ENCODE measurements at places on chromosomes 2 and 18.
A peak's percentile ranks its signal among the peaks of the same experiment; 100 is the strongest.

DNA sequence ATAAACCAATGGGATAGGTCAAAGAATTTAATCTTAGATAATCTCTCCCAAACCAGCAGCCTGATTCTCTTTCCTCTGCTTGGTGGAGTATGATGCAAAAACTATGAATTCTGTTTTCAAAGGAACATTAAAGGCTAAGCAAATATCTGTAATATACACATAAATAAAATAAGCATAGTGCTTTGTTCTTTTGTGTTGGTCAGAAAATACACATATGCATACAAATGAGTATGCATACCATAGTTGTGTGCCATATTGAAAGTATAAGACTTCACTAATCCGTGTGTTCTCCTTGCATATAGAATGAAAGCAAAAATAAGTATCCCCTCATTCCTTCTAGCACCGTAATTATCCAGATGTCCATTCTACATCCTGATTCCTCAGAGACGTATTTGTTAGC, 1949.7 kb upstream of the CELF4 start:
- DNase-seq = no peak
- no peak overlapping the region for H3K4me3 ChIP-seq
- no peak overlapping the region for H3K27ac ChIP-seq
- no peaks in the 10 kb centered on the region for H3K27me3 ChIP-seq

DNA sequence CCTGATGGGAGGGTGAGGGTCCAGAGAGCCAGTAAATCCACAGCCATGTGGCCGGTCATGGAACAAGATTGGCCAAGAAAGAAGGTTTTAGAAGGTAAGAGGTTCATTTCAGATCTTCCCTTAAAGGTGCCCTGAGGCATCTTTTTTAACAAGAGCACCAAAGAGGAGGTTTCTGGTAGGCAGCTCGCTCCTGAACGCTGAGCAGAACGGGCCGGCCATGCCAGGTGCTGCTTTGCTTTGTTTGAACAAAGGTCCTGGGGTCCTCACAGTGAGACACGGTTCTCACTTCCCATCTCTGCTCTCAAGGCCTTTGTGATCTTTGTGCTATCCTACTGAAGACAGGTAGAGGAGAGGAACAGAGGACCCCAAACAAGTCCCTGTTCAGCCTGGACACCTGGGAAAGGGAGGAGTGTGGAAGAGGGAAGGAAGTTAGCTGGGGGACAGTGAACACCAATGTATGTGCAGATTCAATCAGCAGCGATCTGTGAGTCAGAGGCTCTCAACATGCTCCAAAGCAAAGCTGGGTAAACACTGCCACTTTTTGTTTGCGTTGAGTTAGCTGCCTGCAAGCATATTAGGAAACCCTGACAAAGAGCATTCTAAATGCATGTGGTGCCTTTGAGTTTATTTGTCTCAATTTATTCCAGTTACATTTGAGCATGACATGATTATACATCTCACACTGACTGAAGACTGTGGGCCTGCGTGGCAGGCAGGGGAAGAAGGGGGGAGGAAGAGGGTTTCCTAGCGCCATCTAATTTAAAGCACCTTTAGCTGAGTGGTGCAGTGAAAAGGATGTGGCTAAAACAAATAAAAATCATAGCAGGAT, 102.4 kb downstream of the ASB1 start:
- no peak overlapping the region for H3K27ac ChIP-seq
- H3K36me3 ChIP-seq = no peaks in the 10 kb centered on the region
- H3K4me3 ChIP-seq = no peak overlapping the region
- no peaks in the 10 kb centered on the region for H3K4me1 ChIP-seq
- DNase-seq = no peak
- no peaks in the 10 kb centered on the region for H3K27me3 ChIP-seq

DNA sequence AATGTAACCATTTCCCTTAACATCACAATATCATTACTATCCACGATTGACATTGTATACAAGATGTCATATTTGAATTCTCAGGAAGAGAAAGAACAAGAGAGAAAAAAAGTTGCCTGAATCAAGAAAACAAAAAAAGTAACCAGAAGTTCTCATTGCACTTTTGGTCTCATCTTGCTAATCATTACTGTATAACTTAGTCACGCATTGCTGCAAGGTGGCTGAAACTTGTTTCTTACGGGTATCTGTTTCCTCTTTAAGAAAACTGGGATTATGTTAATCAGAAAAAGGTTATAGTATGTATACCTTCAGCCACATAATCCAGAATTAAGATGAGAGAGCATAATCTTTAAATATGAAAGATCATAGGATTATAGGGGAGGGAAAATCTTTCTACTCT, 639.7 kb upstream of the SYT4 start:
- H3K4me1 ChIP-seq = no peaks in the 10 kb centered on the region
- H3K27ac ChIP-seq = no peak overlapping the region
- no peak for DNase-seq
- H3K36me3 ChIP-seq = no peaks in the 10 kb centered on the region
- H3K27me3 ChIP-seq = no peaks in the 10 kb centered on the region
- no peak overlapping the region for H3K4me3 ChIP-seq

- H3K36me3 ChIP-seq = peaks cover 10% of the 10 kb centered on the region
- H3K4me1 ChIP-seq = no peaks in the 10 kb centered on the region
- H3K4me3 ChIP-seq = no peak overlapping the region
- no peak overlapping the region for H3K27ac ChIP-seq
- no peak for DNase-seq
Measured at GRCh38 chr2:158663796-158664195, 131.3 kb upstream of the DAPL1 start.

DNA sequence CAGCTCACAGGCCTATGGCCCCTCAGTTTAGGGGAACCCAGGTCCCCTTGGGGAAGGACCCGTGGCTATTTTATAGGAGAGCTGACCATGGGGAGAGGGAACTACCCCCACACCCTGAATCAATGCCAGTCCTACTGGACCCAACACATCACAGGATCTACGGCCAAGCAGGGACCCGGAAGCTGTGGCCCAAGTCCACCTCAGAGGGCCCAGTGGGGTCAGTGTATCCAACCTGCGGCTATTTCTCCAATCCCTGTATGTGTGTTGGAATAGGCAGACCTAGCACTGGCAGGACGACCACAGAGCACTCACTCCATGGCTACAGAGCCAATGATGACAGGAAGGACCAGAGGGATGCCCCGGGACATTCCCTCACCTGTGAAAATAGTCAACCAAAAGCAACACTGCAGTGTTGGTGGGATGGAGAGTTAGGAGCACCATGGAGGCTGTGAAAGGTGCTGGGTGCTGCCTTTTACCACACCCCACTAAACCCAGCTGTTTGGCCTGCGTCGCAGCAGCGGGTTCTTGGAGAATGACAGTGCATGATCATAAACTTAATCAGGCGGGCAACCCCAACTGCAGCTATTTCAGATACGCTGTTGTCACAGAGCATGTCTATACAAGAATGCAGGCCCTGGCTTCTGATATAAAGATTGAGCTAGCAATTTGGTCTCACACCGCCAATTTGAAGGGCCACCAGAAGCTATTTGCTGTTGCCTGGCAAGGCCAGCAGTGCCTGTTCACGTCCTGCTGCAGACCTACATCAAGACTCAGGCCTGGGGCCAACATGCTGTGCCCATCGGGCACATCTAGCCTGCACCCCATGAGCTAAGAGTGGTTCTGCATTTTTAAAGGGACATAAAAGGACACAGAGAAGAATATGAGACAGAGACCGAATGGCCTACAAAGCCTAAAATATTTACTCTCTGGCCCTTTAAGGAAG, 110.4 kb downstream of the EIPR1 start:
- 0 out of 2 replicates have a peak overlapping the region, but pooled peaks have one; percentile 1 for H3K27ac ChIP-seq
- H3K4me3 ChIP-seq = no peak overlapping the region
- no peak for DNase-seq
- H3K27me3 ChIP-seq = peaks cover 7% of the 10 kb centered on the region

DNA sequence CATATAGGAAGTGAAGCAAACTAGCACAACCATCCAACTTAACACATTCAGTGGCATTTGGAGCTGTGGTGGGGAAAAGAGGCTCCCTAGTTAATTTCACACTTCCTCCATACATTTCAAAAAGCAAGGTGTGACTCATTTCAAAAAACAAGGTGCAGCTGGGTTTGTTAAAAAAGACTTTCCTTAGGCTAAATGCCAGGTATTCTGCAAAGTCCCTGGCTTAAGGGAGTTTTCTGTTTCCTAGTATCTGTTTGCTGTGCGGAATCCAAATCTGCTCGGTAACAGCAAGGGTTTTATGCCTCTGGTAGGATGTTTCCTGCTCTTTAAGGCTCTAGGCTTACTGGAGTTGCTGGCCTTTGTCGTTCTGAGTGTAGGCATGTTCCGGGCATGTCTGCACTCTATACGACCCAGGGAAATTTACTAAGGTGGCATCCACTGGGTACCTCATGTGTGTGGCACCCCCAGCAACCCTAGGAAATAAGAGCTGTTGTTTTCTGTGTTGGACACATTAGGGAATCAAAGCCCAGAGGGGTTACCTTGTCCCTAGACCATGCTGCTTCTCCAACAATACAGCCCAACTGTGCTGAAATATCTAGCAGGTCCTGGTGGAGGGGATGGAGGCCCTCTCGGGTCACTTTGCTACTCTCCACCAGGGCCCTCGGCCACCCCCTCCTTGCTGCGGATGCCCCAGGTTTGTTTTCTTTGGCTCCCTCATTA, 634 bp upstream of the MSGN1 start:
- H3K36me3 ChIP-seq = no peaks in the 10 kb centered on the region
- H3K27me3 ChIP-seq = no peaks in the 10 kb centered on the region
- no peak overlapping the region for H3K4me3 ChIP-seq
- H3K27ac ChIP-seq = no peak overlapping the region
- no peak for DNase-seq

GRCh38 chr2:226122041-226122440, 677.6 kb downstream of the IRS1 start:
- no peak overlapping the region for H3K27ac ChIP-seq
- H3K4me1 ChIP-seq = no peaks in the 10 kb centered on the region
- H3K27me3 ChIP-seq = no peaks in the 10 kb centered on the region
- H3K4me3 ChIP-seq = no peak overlapping the region
- no peaks in the 10 kb centered on the region for H3K36me3 ChIP-seq

GRCh38 chr2:38619458-38620164, 16.9 kb upstream of the HNRNPLL start:
- no peaks in the 10 kb centered on the region for H3K4me1 ChIP-seq
- no peaks in the 10 kb centered on the region for H3K36me3 ChIP-seq
- no peak for DNase-seq
- no peak overlapping the region for H3K27ac ChIP-seq
- H3K4me3 ChIP-seq = no peak overlapping the region

DNA sequence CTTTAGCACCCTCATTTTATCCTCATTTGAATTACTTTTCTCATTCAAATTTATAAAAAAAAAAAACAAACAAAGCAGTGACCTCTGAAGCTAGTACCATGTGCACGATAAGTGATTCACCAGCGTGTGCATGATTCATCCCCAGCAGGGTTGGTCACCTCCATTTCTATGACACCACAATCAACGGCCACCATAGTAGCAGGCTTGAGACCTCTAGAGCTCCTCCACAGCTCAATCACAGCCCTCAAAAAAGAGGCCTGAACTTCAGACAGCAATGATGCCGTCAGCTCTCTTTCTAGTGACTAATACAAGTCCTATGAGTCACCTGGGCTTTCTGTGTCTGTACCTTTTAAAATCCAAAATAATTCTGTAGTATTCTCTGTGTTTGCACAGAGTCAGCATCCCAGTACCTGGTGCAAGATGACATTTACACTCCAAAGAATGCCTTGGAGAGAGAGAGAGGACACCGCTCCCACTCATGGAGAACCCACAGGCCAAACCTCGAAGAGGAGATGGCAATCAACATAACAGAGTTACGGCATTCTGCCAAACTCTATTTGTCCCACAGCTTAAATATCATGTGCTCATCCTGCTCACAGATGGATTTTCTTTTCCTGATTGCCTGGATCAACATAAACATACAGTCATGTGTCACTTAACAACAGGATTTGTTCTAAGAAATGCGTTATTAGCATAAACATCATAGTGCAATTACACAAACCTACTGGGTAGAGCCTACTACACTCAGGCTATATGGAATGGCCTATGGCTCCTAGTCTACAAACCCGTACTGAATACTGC, 58.7 kb downstream of the L3MBTL4 start:
- no peak overlapping the region for H3K4me3 ChIP-seq
- no peak overlapping the region for H3K27ac ChIP-seq
- DNase-seq = no peak
- no peaks in the 10 kb centered on the region for H3K36me3 ChIP-seq

- H3K36me3 ChIP-seq = no peaks in the 10 kb centered on the region
- no peaks in the 10 kb centered on the region for H3K27me3 ChIP-seq
- no peak overlapping the region for H3K4me3 ChIP-seq
- 0 out of 2 replicates have a peak, but pooled peaks cover 2% of the 10 kb centered on the region for H3K4me1 ChIP-seq
- H3K27ac ChIP-seq = no peak overlapping the region
Measured at GRCh38 chr2:118580651-118581050, 266.8 kb downstream of the EN1 start.

- H3K4me1 ChIP-seq = no peaks in the 10 kb centered on the region
- no peak overlapping the region for H3K27ac ChIP-seq
- DNase-seq = no peak
Measured at GRCh38 chr2:67243919-67244318, 153.2 kb upstream of the ETAA1 start.

DNA sequence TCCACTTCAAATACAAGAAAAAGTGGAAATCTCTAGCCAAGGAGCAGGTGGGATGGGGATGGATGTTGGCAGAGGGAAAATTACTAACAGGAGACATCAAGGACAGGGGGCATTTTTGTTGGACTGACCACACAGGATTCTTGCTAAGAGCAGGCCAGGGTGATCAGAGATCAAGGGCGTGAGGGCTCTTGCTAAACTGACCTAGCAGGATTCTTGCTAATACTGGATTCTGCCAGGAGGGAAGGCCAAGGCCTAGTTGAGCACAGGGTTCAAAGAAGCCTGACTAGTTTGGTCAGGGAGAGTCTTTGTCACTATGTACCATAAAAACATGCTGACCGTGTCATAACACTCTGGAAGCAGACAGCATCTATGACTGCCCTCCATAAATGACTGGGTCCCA, 442.7 kb downstream of the PID1 start:
- H3K4me1 ChIP-seq = no peaks in the 10 kb centered on the region
- no peaks in the 10 kb centered on the region for H3K27me3 ChIP-seq
- H3K27ac ChIP-seq = no peak overlapping the region
- H3K4me3 ChIP-seq = no peak overlapping the region
- no peaks in the 10 kb centered on the region for H3K36me3 ChIP-seq

DNA sequence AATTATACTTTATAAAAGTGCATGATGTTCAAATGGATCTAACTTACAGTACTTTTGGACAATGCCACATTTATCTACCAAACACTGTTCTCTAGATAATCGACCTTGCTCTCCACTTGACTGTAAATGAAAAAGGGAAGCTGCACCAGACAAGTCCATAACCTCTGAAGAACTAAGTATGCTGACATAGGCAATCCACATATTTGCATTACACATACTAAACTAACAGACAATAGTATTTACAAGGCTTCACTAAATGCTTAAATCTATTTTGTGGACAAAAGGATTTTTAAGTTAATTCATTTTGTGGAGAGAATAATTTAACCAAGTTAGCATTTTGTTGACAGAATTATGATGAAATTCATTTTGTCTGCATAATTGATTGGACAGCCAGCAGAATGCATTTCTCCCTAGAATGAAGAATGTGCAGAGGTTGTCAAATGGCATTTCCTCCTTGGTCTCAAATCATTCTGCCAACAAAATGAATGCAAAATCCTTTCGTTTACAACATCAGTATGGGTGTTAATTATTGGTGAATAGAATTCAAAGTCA, 520.9 kb downstream of the CPS1 start:
- no peak overlapping the region for H3K4me3 ChIP-seq
- H3K27ac ChIP-seq = no peak overlapping the region
- H3K36me3 ChIP-seq = no peaks in the 10 kb centered on the region
- DNase-seq = no peak
- H3K4me1 ChIP-seq = no peaks in the 10 kb centered on the region

All from H1 (cell line).